ENCODE measurements at places on chromosomes 5 and 9.

- DNase-seq = no peak
Measured at GRCh38 chr9:125747765-125748445, 732 bp downstream of the PBX3 start.

GRCh38 chr5:156182174-156182967 lies 144.6 kb upstream of the SGCD start:
- DNase-seq = no peak

DNA sequence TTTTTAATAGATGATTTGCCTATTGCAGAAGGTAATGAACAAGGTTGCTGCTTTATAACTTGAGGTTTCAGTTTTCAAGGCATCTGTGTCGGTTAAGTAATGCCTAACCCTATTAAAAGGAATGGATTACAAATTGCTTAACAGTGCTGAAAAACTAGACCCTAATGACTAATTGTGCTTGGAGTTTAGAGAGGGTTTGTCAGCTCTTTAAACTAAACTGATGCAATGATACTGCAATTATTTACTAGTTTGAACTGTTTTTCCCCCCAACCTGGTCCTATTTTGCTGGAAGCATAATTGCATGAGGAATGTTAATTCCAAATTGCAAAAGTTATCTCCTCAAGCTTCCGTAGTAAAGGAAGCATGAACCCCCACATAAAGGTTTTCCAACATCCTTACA lies 39.3 kb upstream of the TLX3 start:
- no peak for DNase-seq

DNA sequence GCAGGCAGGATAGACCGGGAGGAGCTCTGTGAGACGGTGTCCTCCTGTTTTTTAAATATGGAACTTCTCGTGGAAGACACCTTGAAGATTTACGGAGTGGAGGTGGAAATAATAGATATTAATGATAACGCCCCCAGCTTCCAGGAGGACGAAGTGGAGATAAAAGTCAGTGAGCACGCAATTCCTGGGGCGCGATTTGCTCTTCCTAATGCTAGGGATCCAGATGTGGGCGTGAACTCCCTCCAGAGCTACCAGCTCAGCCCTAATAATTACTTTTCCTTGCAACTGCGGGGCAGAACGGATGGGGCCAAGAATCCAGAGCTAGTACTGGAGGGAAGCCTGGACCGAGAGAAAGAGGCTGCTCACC lies 621 bp downstream of the PCDHGA11 start:
- DNase-seq = no peak

GRCh38 chr9:133552236-133552635 lies 17.7 kb downstream of the ADAMTSL2 start:
- DNase-seq = no peak

GRCh38 chr9:14731294-14731981 lies 8.9 kb upstream of the CER1 start:
- DNase-seq = no peak
